ENCODE measurements at places on chromosomes 7 and 10. TPM values are rescaled to one million over a fixed set of nuclear protein-coding genes. Genes with fewer than 3 reads are reported as not detected.

Gene BPGM
- 16.3 TPM for total RNA-seq

Gene CDHR1
- total RNA-seq = 0.07 TPM

Gene LIPF
- not detected for total RNA-seq

Gene CHAT
- total RNA-seq = not detected

Gene AKR1C2
- total RNA-seq = 3,918 TPM

Gene GIMAP1
- not detected for total RNA-seq

Gene OR9A2
- not detected for total RNA-seq

Gene STEAP1
- total RNA-seq = 15.9 TPM

Gene GHITM
- total RNA-seq = 214 TPM

Gene AGMO
- 0.35 TPM for total RNA-seq

Gene FKBP14
- total RNA-seq = 8.9 TPM

Gene FAM237B
- total RNA-seq = not detected

Gene CCL24
- not detected for total RNA-seq

Gene PHKG1
- 1.9 TPM for total RNA-seq

Gene DNAH11
- total RNA-seq = 0.14 TPM

Gene MRC1
- total RNA-seq = 0.03 TPM

Gene GPER1
- total RNA-seq = 1.1 TPM

Gene FLNC
- total RNA-seq = 4.7 TPM

Gene IPMK
- total RNA-seq = 3.7 TPM

Gene TAS2R4
- not detected for total RNA-seq

Gene ARMC3
- 1.1 TPM for total RNA-seq

Gene SLC26A3
- not detected for total RNA-seq

Gene ARHGAP19
- 5.7 TPM for total RNA-seq

Gene DENND11
- 7.2 TPM for total RNA-seq

Gene SKIDA1
- total RNA-seq = 0.91 TPM

Gene ANKRD30A
- 0.31 TPM for total RNA-seq

Gene ZNF117
- 0.35 TPM for total RNA-seq

Gene CABCOCO1
- total RNA-seq = 0.44 TPM

Gene COL26A1
- total RNA-seq = 0.36 TPM

Gene TRIM50
- total RNA-seq = not detected

Gene KIF5B
- 67.0 TPM for total RNA-seq

Gene RSBN1L
- 9.6 TPM for total RNA-seq

Gene PLXDC2
- total RNA-seq = 0.06 TPM

Gene GATA3
- total RNA-seq = 3.9 TPM
